Activated CD4-positive, alpha-beta memory T cell treated with anti-CD3 and anti-CD28 coated beads, Interleukin-2, amount 10 ng/mL, durations not matched to agents 7 days and 5 days (primary cell): ENCODE measurements at places on chromosomes 4 and X. TPM values are rescaled to one million over a fixed set of nuclear protein-coding genes. Genes with fewer than 3 reads are reported as not detected.

GRCh38 chr4:118849867-118850487, 14.1 kb upstream of the SEC24D start:
- H3K27ac ChIP-seq = peak overlapping the region; percentile 90
- H3K4me1 ChIP-seq = peaks cover 22% of the 10 kb centered on the region
- peak overlapping the region; percentile 94 for H3K4me3 ChIP-seq
- DNase-seq = no peak

- no peaks in the 10 kb centered on the region for H3K4me1 ChIP-seq
- H3K4me3 ChIP-seq = no peak overlapping the region
- DNase-seq = no peak
- H3K27ac ChIP-seq = no peak overlapping the region
- no peaks in the 10 kb centered on the region for H3K36me3 ChIP-seq
- H3K27me3 ChIP-seq = no peaks in the 10 kb centered on the region
Measured at GRCh38 chrX:19440713-19441112, 74.6 kb downstream of the MAP3K15 start.

Gene SLITRK4
- total RNA-seq = not detected

DNA sequence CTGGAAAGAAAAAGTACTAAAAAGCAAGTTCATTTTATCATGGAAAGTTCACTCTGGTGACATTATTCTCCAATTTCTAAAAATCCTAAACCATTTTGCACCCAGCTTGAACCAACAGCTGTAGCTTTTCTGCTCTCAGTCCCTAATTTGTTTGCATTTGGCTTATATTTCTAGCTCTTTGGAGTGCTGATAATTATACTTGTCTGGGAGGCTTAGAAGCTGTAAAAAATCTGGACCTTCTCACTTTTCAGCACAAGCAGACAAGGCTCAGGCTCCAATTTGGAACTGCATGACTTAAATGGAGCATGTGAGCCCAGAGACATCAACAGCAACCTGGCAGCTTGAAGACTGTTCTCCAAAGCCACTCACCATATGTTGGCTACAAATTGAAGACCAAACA, 170.9 kb upstream of the PCDH18 start:
- H3K27me3 ChIP-seq = no peaks in the 10 kb centered on the region
- H3K36me3 ChIP-seq = no peaks in the 10 kb centered on the region
- H3K27ac ChIP-seq = no peak overlapping the region
- no peak for DNase-seq
- no peak overlapping the region for H3K4me3 ChIP-seq

- H3K4me1 ChIP-seq = no peaks in the 10 kb centered on the region
- H3K27me3 ChIP-seq = peaks cover 5% of the 10 kb centered on the region
- DNase-seq = no peak
- no peak overlapping the region for H3K4me3 ChIP-seq
Measured at GRCh38 chrX:109874548-109874947, 128.4 kb upstream of the TMEM164 start.

Gene LDB2
- total RNA-seq = not detected

- no peak for DNase-seq
- no peaks in the 10 kb centered on the region for H3K36me3 ChIP-seq
- no peaks in the 10 kb centered on the region for H3K27me3 ChIP-seq
- no peaks in the 10 kb centered on the region for H3K4me1 ChIP-seq
- no peak overlapping the region for H3K4me3 ChIP-seq
- no peak overlapping the region for H3K27ac ChIP-seq
Measured at GRCh38 chr4:144449611-144450010, 196.3 kb upstream of the HHIP start.

GRCh38 chr4:164408831-164409230, 345.1 kb upstream of the SMIM31 start:
- H3K27ac ChIP-seq = no peak overlapping the region
- no peaks in the 10 kb centered on the region for H3K4me1 ChIP-seq
- DNase-seq = no peak

GRCh38 chrX:119177278-119177677, 49.7 kb upstream of the KIAA1210 start:
- H3K4me1 ChIP-seq = no peaks in the 10 kb centered on the region
- DNase-seq = no peak
- H3K36me3 ChIP-seq = no peaks in the 10 kb centered on the region
- H3K27me3 ChIP-seq = no peaks in the 10 kb centered on the region
- no peak overlapping the region for H3K4me3 ChIP-seq

GRCh38 chr4:76624241-76624681, 189.2 kb downstream of the SHROOM3 start:
- no peaks in the 10 kb centered on the region for H3K36me3 ChIP-seq
- peaks cover 31% of the 10 kb centered on the region for H3K27me3 ChIP-seq
- no peak overlapping the region for H3K27ac ChIP-seq
- DNase-seq = no peak
- H3K4me3 ChIP-seq = no peak overlapping the region
- no peaks in the 10 kb centered on the region for H3K4me1 ChIP-seq

DNA sequence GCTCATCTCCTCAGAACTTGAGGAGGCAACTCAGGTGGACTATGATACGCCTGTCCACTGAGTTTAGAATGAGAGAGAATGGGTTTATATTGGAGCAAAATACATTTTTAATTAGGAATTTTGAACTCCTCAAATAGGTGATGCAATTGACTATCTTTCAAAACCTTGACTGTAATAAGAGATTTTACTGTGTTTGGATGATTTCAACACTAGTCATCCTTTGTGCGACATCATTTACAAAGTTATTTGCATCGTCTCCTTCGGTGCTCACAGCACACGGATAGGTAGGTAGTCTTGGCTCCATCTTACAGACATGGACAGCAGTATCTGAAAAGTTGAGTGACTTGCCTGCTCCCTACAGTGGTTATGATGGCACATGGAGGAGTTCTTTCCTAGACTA, 67.0 kb downstream of the AASDH start:
- no peak overlapping the region for H3K27ac ChIP-seq
- H3K27me3 ChIP-seq = no peaks in the 10 kb centered on the region
- no peaks in the 10 kb centered on the region for H3K4me1 ChIP-seq
- no peak for DNase-seq
- H3K4me3 ChIP-seq = no peak overlapping the region
- no peaks in the 10 kb centered on the region for H3K36me3 ChIP-seq

- no peaks in the 10 kb centered on the region for H3K36me3 ChIP-seq
- H3K4me3 ChIP-seq = no peak overlapping the region
- no peak overlapping the region for H3K27ac ChIP-seq
- H3K4me1 ChIP-seq = no peaks in the 10 kb centered on the region
- H3K27me3 ChIP-seq = no peaks in the 10 kb centered on the region
Measured at GRCh38 chr4:131091896-131092295, 1995.9 kb downstream of the C4orf33 start.

Gene RBMXL3
- total RNA-seq = not detected

Gene IL3RA
- total RNA-seq = 35.2 TPM

DNA sequence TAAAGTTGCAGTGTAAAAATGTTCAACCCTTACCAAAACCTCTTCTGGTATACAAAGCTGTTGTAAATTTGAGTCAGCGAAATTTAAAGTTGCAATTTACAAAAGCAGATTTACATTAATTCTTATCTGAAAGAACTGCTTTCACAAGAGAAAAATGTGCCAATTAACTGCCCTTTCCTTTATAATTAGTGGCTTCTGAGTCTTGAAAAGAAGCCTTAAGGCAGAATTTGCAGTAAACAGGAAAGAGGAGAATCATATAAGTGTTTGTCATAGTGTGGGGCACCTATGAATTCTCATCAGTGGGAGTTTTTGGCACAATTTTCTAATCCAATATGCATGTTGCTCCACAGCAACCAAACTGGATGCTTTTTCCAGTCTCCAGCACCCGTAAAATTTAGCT, 125.3 kb upstream of the GABRG1 start:
- H3K4me1 ChIP-seq = no peaks in the 10 kb centered on the region
- no peak overlapping the region for H3K4me3 ChIP-seq
- no peak for DNase-seq
- H3K27me3 ChIP-seq = no peaks in the 10 kb centered on the region
- H3K27ac ChIP-seq = no peak overlapping the region

- H3K36me3 ChIP-seq = no peaks in the 10 kb centered on the region
- peaks cover 15% of the 10 kb centered on the region for H3K27me3 ChIP-seq
- no peaks in the 10 kb centered on the region for H3K4me1 ChIP-seq
- no peak overlapping the region for H3K4me3 ChIP-seq
- DNase-seq = no peak
Measured at GRCh38 chr4:168641811-168642140, 144.9 kb downstream of the PALLD start.

- H3K36me3 ChIP-seq = no peaks in the 10 kb centered on the region
- no peak overlapping the region for H3K27ac ChIP-seq
- H3K4me3 ChIP-seq = no peak overlapping the region
- no peaks in the 10 kb centered on the region for H3K4me1 ChIP-seq
- no peaks in the 10 kb centered on the region for H3K27me3 ChIP-seq
Measured at GRCh38 chr4:24405341-24405740, 179.0 kb downstream of the DHX15 start.

- peaks cover 5% of the 10 kb centered on the region for H3K36me3 ChIP-seq
- H3K4me3 ChIP-seq = no peak overlapping the region
- H3K27me3 ChIP-seq = no peaks in the 10 kb centered on the region
- H3K4me1 ChIP-seq = peaks cover 18% of the 10 kb centered on the region
- DNase-seq = no peak
- H3K27ac ChIP-seq = no peak overlapping the region
Measured at GRCh38 chrX:45621376-45622041, 420.8 kb upstream of the DIPK2B start.

- H3K4me1 ChIP-seq = peaks cover 18% of the 10 kb centered on the region
- no peak for DNase-seq
- peaks cover 25% of the 10 kb centered on the region for H3K36me3 ChIP-seq
Measured at GRCh38 chr4:13535708-13536361, 8.5 kb downstream of the NKX3-2 start.

Gene MAGEB16
- not detected for total RNA-seq

GRCh38 chrX:104419211-104419610, 146.8 kb upstream of the IL1RAPL2 start:
- no peak overlapping the region for H3K4me3 ChIP-seq
- no peaks in the 10 kb centered on the region for H3K4me1 ChIP-seq
- H3K27ac ChIP-seq = no peak overlapping the region
- no peaks in the 10 kb centered on the region for H3K27me3 ChIP-seq
- H3K36me3 ChIP-seq = no peaks in the 10 kb centered on the region
- no peak for DNase-seq

Gene RAB41
- not detected for total RNA-seq
